Right ventricle myocardium inferior (tissue), 1 donor: ENCODE measurements at places on chromosomes 16 and 17. TPM values are rescaled to one million over a fixed set of nuclear protein-coding genes. Genes with fewer than 3 reads are reported as not detected.

DNA sequence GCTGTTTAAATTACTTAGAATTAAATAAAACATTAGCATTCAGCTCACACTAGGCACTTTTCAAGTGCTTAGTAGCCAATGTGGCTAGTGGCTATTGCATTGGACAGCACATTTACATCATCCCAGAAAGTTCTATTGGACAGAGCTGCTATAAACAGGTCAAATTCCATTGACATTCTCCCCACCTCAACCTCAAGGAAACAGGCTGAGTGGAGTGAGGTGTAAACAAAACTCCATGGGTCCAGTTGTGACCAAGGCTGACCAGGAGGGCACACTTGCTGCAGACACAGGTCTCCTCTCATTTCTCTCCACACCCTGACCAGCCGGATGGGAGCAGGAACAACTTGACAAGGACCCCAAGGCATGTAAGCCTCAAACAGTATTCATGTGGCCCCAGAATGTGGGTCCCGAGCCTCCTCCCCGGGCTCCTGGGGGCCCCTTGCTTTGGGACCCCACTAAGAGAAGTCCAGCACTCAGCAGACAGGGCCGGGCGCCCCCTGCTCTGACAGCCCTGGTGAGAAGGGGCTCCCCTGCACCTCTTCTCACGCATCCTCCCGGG, 488 bp downstream of the C17orf113 start:
- DNase-seq, result no peak

The WNT9B gene
- not detected for total RNA-seq

The ATP2C2 gene
- total RNA-seq, result not detected

DNA sequence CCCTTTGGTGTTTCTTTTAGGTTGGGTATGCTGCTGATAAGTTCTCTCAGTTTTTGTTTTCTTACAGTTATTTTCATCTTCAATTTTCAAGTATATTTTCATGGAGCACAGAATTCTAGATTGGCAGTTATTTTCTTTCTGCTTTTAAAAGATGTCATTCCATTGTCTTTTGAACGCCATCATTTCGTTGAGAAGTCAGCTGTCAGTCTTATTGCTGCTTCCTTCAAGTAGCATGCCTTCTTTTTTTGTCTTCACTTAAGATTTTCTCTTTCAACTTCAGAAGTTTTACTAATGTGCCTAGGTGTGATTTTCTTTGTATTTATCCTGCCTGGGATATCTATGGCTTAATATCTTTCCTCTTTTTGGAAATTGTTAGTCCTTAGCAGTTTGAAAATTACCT, 262.2 kb upstream of the PMFBP1 start:
- DNase-seq, result no peak

GRCh38 chr16:87345726-87346424, 28.7 kb upstream of the C16orf95 start:
- peak; percentile 46 for DNase-seq
